ENCODE measurements at places on chromosomes 4 and X. TPM values are rescaled to one million over a fixed set of nuclear protein-coding genes. Genes with fewer than 3 reads are reported as not detected.

The GAGE2A gene
- not detected for total RNA-seq

The PPARGC1A gene
- not detected for total RNA-seq

The MAGED4B gene
- 2.5 TPM for total RNA-seq

The NUP62CL gene
- total RNA-seq: 3.5 TPM

The KCND1 gene
- total RNA-seq: 0.47 TPM

Measured in hair follicular keratinocyte (primary cell).